ENCODE measurements at places on chromosomes 7 and 10.

DNA sequence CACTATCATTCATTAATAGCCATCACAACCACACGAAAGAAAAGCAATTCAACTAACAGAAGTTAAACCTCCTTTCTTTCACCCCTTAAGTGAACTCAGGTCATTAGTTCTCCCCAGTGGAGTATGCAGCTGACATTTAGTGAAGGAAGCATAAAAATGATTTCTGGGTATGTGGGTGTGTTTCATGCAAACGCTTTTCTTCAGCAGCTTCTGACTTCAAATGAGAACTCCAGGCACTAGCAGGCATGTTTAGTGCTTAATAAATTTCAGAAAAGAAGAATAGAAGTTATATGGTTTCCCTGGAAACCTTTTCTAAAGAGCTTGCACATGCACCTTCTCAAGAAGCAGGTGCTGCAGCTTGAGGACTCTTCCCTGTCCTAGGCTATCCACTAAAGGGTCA is 62.5 kb downstream of the PIK3CG start:
- no peak for DNase-seq

DNA sequence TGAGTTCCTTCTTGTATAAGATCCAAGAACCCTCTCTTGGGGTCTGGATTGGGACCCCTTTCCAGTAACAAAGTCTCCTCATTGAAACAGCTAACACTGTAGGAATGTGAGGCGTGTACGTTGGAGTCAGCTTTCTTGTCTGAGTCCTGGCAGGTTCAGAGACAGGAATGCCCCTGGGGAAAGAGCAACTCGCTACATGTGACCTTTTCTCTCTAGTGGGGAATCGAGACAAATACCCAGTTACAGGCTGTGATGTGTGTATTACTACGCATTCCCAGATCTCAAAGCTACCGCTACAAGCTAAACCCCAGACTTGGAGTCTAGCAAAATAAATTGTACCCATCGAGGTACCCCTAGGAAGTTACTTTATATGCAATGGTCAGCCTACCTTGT is 85.6 kb upstream of the FRMD4A start:
- no peak for DNase-seq

DNA sequence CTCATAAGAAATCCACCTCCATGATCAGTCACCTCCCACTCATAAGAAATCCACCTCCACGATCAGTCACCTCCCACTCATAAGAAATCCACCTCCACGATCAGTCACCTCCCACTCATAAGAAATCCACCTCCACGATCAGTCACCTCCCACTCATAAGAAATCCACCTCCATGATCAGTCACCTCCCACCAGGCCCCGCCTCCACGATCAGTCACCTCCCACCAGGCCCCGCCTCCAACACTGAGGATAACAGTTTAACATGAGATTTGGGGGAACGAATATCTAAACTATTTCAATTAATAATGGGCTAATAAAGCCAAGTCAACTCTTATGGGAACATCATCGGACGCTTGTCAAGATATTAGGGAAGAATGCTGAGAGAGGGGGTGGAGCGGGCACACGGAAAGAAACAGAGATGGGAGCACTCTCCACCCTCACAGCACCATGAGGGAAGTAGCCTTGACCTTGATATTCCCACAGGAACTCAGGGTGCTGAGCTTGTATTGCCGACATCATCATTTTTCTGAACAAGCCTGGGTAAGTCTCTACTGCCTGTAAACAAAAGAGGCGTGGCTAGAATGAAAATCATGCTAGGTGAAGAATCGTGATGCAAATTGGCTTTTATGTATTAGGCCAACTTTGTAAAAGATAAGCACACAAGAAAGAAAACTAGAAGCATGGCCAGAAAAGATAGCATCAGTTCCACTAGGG is 303.5 kb upstream of the KLF6 start:
- no peak for DNase-seq

DNA sequence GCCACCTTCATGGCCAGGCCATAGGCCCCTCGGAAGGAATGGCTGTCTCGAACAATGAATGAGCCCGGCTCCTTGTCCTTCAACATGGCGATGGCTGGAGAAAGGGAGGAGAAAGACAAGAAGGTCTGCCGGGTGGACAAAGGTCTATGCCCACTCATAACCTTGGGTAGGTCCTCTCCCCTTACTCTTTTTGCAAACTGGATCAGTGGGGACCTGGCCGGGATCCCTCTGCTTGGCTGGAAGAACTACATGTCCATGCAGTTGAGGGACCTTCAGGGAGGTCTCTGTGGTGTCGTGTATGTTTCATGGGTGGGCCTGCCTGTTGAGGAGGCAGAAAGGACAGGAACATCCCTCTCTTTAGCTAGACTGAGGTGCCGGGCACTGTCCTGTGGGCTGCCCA is 284.8 kb downstream of the TNS3 start:
- no peak for DNase-seq

- DNase-seq, result no peak
Observed at GRCh38 chr7:138575897-138576428, 115.9 kb downstream of the TRIM24 start.

GRCh38 chr10:34808801-34809745 is 6.0 kb downstream of the PARD3 start:
- no peak for DNase-seq

DNA sequence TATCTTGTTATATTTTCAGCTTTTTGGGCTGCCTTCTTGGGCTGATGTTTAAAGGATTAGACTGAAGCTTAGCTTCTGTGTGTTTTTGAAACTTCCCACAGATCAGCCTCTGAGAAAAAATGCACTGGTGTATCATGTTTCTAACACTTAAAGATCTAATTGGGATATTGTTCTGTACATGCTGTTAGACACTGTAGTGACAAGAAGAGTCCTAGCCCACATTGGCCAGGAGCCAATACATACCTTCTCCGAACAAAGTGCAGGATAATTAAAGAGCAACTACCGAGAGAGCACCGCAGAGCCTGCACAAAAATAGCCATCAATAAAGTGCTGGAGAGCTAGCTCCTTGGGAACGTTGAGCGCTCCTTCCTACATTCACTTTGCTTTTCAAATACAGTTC is 289.4 kb upstream of the SP8 start:
- no peak for DNase-seq

DNA sequence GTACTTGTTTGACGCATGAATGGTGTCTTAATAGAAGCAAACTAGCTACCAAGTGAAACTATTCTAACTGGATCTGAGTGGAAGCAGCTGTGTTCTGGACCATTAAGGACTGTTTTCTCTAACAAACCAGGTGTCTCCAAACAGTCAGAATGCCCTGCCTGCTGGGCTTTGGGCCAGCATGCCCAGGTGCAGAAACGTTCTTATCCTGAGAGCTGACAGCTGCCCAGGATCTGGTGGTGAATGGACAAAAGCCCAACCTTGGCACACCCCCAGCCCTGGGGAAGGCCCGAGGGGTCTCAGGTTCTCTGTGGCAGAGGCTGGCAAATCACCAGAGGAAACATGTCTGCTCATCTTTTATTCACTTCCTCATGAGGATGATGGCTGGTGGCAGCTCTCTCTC is 48.2 kb upstream of the LAMB4 start:
- DNase-seq, result no peak

- DNase-seq, result no peak
Observed at GRCh38 chr10:77584938-77585337, 52.7 kb downstream of the KCNMA1 start.

DNA sequence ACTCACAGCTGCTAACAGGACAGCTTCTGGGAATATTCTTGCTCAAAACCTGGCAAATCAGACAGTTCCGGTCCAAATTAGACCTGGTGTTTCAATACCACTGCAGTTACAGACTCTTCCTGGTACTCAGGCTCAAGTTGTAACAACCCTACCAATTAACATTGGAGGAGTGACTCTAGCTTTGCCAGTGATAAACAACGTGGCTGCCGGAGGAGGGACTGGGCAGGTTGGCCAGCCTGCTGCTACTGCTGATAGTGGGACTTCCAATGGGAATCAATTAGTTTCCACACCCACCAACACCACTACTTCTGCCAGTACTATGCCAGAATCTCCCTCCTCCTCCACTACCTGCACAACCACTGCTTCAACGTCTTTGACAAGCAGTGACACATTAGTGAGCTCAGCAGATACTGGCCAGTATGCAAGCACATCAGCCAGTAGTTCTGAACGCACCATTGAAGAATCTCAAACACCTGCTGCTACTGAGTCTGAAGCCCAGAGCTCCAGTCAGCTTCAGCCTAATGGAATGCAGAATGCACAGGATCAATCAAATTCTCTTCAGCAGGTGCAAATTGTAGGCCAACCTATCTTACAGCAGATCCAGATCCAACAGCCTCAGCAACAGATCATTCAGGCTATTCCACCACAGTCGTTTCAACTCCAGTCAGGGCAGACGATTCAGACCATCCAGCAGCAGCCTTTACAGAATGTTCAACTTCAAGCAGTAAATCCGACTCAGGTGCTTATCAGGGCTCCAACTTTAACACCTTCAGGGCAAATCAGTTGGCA is 2.1 kb downstream of the SP4 start:
- DNase-seq, result no peak

- DNase-seq, result no peak
Observed at GRCh38 chr10:17425584-17426262, 28.7 kb downstream of the ST8SIA6 start.

DNA sequence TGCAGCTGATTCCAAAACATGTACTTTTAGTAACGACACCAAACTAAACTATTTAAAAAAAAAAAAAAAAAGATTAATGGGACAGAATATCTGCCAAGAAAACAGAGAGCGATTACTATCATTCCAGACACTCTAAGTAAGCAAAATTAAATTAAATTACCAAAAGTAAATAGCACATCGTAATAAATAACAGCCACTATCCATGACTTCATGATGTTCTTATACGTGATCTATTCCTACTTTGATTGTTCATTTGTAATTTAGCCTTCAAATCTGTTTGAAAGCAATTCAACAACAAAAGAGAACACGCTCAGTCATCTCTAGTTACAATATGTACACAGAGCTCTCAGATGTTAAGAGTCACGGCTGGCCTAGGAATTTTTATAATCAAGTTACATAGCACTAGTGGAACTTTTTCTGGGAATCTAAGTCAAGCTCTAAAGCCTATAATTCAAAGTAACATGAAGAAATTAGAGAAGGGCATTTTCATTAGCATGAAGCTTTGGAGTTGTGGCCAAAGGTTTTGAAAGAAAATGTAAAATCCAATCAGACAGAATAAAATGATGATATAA is 241.7 kb upstream of the NEBL start:
- DNase-seq, result no peak

DNA sequence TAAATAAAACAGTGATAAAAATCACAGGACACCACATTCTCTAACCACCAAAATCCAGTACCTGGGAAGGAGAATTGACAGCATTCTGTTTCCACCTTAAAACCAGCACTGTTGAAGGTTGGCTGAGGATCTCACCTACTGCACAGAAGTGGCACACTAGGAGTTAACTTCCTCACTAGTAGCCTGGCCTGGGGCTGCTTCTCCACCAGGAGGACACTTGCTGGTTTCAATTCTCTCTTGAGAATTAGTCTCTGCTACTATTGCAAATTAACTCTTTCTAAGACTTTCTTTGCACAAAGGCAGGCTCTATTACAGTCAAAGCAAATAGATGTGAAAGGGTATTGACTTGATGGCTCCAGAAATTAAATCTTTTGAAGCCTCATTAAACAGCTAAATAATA is 2.3 kb upstream of the CTTNBP2 start:
- DNase-seq, result no peak

DNA sequence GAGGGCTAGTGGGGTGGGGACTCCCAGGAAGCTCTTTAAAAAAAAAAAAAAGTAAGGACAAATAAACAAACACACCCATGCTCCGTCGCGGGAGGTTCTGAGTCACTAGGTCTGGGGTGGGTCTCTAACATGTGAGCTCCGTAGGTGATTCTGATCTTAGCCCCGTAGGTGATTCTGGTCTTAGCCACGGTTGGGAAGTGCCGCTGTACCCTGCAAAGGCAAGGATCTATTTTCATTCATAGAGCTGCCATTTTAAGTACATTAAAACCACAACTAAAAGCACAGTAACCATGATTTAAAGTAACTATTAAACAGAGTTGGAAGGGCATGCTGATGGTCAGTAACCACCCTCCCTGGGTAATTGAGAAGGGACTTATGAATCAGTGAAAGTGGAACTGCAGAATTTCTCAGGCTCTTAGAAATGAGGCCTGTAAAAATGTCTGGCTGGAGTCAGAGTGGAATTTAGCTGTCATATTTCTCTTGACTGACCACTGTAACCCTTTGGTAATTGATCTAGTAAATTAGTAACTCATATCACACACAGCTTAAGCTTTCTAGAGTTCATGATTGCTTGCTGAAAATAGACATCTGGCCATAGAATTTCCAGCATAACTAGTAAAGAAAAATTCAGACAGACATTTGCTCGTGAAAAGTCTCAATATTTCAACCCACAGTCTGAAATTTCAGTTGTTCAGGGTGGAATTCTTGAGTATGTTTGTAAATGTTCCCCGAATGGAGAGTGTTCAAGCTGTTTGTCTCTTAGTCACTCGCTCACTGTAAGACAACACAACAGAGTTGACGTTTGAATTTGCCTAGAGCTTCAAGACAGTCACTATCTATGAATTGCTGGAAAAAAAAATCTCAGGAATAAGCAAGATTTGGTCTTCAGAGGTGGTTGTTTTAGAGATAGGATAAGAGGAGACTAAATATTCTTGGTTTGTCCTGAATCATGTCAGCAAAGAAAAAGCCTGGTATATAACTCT is 34.2 kb upstream of the TCF7L2 start:
- no peak for DNase-seq

DNA sequence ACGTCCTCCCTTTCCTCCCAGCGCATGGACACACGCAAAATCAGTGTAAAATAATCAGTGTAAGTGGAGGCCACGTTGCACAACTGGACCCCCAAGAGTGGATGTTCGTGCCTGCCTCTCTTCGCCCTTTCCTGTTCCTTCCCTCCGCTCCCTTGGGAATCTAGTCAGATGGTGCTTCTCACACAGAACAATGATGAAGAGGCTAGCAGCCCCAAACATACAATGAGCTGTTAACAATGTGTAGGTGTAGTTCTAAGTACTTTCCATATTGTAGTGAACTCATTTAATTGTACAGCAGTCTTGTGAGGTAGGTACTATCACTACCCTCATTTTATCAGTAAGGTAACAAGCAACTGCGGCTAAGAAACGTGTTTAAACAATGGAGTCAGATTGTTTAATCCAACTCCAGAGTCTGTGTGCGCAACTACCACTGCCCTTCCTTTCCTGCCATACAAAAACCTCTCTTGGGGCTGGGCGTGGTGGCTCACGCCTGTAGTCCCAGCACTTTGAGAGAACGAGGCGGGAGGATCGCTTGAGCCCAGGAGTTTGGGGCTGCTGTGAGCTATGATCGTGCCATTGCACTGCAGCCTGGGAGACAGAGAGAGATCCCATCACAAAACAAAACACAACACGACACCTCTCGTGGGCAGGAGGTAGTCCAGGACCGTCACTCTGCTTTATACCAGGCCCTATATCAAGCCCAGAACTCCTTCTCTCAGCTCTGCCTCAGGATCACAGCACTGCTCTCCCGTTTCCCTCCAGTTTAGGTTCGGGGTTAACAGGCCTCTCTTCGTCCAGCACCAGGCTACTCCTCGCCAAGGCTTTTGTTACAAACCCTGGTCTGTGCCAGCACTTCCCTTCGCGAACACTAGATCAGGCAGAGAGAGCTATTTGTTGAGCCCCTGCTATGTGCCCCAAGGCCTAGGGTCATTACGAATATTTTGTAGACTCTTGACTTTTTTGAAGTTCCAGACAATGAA is 1.1 kb downstream of the FKBP9 start:
- no peak for DNase-seq
